ENCODE measurements at places on chromosomes 16 and 17.

DNA sequence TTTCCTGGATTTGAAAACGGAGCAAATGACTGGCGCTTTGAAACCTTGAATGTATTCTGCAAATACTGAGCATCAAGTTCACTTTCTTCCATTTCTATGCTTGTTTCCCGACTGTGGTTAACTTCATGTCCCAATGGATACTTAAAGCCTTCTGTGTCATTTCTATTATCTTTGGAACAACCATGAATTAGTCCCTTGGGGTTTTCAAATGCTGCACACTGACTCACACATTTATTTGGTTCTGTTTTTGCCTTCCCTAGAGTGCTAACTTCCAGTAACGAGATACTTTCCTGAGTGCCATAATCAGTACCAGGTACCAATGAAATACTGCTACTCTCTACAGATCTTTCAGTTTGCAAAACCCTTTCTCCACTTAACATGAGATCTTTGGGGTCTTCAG, 32.3 kb downstream of the BRCA1 start:
- no peak for DNase-seq

DNA sequence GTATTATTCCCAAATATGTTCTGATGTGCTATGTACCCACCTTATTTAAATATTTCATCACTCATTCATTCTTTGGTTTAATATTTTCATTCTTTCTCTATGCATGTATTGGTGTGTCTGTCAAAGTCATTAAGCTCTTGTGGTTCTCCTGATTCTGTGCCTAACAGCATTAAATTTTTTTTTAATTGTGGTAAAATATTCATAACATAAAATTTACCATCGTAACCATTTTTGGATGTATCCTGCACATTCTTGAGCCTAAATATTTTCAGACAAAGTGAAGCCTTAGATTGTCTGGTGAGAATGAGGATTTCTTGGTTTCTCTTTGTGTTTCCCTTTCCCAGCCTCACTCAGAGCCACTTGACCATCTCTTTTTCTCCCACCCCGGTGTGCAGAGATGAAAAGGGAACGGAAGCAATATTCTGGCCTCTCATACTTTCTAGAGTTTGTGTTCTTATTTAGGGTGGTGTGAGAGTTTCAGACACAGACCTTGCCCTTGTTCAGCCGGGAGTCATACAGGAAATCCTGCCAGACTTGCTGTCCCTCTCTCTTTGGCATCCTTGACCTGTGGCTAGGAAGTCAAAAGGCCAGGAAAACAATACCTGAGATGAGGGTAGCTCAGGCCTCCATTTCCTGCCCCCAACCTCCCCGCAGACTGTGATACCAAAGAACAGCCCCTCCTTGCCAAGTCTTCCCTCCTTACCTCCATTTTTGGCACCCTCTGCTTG, 4.9 kb downstream of the CCL5 start:
- DNase-seq = no peak

GRCh38 chr17:80360396-80360795, 54.6 kb upstream of the ENDOV start:
- DNase-seq = no peak

DNA sequence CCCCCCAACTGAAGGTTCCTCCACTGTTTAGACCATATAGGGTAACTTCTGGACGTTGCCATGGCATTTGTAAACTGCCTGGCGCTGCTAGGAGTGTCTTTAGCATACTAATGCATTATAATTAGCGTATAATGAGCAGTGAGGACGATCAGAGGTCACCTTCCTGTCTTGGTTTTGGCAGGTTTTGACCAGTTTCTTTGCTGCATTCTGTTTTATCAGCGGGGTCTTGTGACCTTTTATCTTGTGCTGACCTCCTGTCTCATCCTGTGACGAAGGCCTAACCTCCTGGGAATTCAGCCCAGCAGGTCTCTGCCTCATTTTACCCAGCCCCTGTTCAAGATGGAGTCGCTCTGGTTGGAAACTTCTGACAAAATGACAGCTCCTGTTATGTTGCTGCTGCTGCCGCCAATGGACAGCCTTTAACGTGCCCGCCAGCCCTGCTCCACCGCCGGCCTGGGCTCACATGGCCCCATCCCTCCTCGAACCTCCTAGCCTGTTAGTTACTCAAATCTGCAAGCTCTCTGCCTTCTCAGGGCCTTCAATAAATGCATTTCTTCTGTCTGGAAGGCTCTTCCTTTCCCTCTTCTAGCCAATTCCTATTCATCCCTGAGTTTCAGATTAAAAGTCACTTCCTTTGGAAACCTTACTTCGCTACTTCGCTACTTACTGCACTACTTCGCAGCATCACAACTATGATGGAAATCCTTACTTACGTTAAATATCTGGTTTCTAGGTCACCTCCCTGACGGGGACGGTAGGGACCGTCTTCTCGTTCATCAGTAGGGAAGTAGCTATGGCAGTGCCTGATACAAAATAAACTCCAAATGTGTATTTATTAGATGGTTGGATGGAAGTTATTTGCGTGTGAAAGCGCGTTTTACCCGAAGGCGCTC, 640 bp upstream of the NAGLU start:
- no peak for DNase-seq

DNA sequence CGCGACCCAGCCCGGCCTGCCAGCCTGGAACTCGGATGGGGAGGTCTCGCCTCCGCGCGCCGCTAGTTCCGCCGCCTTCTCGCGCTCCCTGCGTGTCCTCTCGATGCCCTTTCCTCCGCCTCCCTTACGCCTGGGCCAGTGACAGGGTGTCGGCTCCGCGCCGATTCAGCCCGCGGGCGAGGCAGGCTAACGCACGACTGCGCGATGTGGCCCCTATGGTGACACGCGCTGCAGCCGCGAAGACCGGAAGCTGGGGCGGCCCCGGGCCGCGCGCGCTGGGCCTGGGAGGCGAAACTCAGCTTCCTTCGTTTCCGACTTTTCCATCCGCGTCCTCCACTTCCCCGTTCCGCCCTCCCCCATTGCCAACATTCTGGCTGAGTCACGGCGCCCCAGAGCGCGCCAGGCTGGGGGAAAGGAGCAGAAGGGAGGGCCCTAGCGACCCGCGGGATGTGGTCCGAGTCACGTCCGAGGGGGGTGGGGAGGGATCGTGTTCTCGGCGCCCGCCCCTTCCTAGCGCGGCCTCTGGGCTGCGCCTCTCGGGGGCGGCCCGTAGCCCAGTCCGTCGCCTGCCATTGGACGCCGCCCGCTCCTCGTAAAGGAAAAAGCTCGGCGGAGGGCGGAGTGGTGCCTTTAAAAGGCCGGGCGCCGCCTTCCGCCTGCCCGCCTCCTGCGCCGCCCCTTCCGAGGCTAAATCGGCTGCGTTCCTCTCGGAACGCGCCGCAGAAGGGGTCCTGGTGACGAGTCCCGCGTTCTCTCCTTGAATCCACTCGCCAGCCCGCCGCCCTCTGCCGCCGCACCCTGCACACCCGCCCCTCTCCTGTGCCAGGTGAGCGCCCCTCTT, at the start of gene ALDOA:
Gene ALDOA, plus strand, starts transcription at position 659 of the 841 bp plus-strand sequence. CDS start 1,138 bp downstream, outside the sequence.
- peak; percentile 97 for DNase-seq

- DNase-seq = no peak
Observed at GRCh38 chr17:45973099-45973780, 25.8 kb upstream of the STH start.

DNA sequence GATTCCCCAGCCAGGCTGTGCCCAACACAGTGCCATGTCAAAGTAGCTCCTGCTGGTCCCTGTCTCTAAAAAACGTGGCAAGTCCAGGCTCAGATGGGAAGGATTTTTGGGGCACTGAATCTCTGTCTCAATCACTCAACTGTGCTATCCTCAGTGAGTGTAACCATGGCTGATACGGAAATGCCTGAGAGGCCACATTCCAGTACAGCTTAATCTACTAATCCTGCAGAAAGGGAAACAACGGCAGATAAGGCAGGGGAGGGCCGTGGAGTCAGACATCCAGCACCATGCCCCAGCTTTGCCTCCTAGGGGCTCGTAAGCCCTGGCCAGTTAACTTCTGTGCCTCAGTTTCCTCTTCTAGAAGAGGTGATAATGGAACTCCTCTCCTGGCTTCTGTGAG, 251.7 kb downstream of the CPPED1 start:
- no peak for DNase-seq

GRCh38 chr17:73620414-73620813, 23.8 kb downstream of the SDK2 start:
- DNase-seq = no peak

GRCh38 chr17:50267074-50267841, 7.0 kb upstream of the TMEM92 start:
- no peak for DNase-seq

DNA sequence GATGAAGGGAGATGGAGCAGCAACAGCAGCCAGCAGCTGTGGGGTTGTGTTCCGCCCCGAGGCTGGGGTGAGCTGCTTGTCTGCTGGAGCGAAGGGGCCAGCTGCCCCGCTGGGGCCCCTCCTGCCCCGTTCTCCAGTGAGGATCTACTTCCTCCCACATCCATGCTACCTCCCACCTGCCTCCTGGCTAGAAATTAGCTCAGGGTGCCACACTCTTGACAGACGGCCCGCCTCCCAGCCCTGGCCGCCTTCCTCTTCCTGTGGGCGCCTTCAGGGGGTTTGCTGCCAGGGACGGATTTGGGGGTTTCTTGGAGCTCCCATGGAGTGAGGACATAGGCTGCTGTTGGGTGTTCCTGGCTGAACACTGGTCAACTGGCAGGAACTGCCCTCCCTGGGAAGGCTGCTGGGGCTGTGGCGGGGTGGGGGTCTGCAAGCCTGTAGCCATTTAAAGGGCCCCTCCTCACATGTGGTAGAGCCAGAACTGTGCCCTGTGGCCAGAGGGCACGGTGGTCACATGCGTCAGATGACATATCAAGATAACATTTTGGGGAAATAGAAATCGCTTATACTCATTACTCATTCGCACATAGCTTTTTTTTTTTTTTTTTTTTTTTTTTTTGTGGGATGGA, 13.1 kb downstream of the TBC1D24 start:
- no peak for DNase-seq

DNA sequence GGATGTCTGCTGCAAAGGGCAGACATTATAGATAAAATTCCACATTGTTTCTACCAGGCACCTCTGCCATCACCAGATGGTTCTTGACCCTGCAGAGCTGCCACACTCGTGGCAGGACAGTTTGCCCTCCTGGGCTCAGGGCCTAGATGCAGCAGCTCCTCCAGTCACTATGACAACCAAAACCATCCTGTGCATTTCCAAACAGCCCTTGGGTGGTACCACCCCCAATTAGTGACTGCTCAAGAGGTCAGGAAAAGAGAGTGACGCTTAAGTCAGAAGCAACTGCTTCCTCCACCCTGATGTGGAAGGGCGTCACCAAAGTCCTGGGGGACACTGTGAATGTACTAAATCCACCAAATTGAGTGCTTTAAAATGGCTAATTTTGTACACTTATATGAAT, 109.2 kb downstream of the C16orf95 start:
- no peak for DNase-seq

Data from NCI-H1105 (cell line).